ENCODE measurements at places on chromosomes 6 and 20. TPM values are rescaled to one million over a fixed set of nuclear protein-coding genes. Genes with fewer than 3 reads are reported as not detected.

The SLC24A3 gene
- total RNA-seq = 0.49 TPM

The COL11A2 gene
- 0.65 TPM for total RNA-seq

The TTK gene
- 2.3 TPM for total RNA-seq

The GPX5 gene
- not detected for total RNA-seq

The BMP2 gene
- total RNA-seq = 0.73 TPM

The PAK5 gene
- total RNA-seq = under 0.01 TPM

The PM20D2 gene
- total RNA-seq = 6.9 TPM

The AGER gene
- 0.16 TPM for total RNA-seq

All from hair follicle dermal papilla cell (primary cell).